ENCODE measurements at places on chromosomes 5 and 9.

GRCh38 chr9:92299116-92299515 lies 5.6 kb upstream of the IARS1 start:
- no peak for DNase-seq

GRCh38 chr9:128899566-128900322 lies 17.8 kb downstream of the LRRC8A start:
- no peak for DNase-seq

- no peak for DNase-seq
These were observed 210.8 kb downstream of the FAM170A start for GRCh38 chr5:119840175-119840574.

- DNase-seq, result no peak
These were observed 499.2 kb downstream of the CDH18 start for GRCh38 chr5:19488786-19489185.

DNA sequence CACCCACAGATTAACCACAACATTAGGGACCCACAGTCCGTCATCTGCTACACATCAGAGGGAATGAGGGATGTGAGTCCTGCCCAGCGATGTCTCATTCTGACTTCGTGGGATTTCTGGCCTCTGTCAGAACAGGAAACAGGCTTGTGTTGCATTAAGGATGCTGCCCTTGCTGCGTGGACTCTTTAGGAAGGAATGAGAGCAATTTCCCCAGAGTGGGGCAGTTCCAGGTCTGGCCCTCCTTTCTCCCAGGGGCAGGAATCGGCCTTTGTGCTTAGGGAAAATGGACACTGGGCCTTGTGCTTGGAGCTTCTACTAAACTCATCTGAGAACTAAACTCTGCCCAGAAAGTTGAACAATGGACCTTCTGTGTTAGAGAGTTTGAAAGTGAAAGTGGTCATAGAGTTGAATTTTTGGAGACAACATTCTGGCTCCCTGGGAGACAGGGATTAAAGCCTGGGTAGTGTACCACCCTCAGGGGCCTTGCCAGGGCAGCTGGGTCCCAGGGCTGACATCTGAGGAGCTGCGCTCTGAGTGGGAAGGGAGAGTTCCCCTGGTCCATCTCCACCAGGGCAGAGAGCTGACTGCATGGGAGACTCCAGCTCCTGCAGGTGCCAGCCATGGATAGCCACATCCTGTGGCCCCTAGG lies 37.8 kb upstream of the S1PR3 start:
- DNase-seq, result no peak
